NCI-H345 (cell line): ENCODE measurements at places on chromosomes 5 and 9.
A peak's percentile ranks its signal among the peaks of the same experiment; 100 is the strongest.

- DNase-seq: no peak
Observed at GRCh38 chr5:175235251-175235960, 208.6 kb downstream of the DRD1 start.

- DNase-seq: peak; percentile 66
Observed at GRCh38 chr5:38576442-38576841, 20.0 kb upstream of the LIFR start.

DNA sequence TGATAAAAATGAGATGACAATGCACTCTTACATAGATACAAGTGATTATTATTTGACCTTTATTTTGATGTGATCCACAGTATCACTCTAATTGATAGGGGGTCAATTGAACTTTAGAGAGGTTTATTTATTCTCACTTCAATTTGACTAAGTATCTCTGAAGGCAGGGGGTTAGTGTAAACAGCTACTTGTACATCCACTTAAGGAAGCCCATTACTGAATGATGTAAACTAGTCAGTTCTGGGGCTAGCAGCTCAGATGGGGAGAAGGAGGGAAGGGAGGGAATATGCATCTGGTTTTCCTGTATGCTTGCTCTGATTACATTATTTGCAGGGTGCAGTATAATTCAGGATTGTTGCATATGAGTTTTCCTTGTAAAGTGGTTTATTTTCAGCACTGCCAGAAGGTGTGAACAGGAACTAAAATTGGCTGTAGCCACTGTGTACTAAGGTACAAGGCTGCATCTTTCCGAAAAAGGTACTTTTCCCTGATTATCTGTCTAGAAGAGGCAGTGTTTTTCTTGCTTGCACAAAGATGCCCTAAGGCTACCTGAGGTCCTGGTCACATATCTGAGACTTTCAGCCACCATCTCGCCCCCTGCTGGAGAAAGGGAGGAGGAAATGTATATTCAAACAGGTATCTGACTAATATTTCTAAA lies 51.2 kb downstream of the MRPS27 start:
- no peak for DNase-seq

DNA sequence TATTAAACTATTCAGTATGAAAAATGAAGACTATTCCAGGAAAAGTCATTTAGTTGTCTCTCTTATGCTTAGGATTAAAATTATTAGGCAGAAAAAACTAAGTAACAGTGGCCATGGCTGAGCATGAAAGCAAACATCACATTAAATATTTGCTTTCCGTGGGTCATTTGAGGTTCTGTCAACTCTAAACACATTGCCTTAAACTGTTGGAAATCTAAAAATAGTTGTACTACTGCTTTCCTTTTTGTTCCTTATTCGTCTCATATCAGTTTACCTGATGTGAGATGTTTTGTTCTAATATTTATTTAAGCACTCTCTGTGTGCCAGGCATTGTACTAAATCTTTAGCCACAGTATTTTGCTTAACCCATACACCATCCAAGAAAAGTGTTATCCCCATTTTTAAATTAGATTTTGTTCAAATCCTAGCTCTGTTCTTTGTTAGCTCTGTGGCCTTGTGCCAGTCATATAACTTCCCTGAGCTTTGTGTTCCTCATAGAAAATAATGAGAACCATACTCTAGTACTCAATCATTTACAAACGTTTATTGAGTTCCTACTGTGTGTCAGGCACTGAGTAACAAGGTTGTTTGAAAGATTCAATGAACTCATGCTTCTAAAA lies 18.7 kb upstream of the ZNF608 start:
- peak; percentile 48 for DNase-seq

DNA sequence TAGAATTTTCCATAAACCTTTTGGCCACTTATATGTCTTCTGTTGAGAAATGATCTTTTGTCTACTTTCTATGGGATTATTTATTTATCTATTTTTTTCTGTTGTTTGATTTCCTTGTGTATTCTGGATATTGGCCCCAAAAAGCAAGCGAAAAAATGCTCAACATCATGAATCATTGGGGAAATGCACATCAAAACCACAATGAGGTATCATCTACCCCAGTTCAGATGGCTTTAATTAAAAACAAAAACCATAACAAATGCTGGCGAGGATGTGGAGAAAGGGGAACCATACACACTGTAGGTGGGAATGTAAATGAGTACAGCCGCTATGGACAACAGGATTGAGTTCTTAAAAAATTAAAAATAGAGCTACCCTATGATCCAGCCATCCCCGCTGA lies 125.0 kb upstream of the LPCAT1 start:
- no peak for DNase-seq
